SHP77 treated with DMSO at 0.1 percent for 48 hours (cell line): ENCODE measurements at places on chromosomes 3 and 15.

- DNase-seq, result no peak
Measured at GRCh38 chr15:101183226-101183930, 68.5 kb downstream of the CHSY1 start.

GRCh38 chr3:100023595-100023994, 90.7 kb downstream of the FILIP1L start:
- DNase-seq, result no peak

DNA sequence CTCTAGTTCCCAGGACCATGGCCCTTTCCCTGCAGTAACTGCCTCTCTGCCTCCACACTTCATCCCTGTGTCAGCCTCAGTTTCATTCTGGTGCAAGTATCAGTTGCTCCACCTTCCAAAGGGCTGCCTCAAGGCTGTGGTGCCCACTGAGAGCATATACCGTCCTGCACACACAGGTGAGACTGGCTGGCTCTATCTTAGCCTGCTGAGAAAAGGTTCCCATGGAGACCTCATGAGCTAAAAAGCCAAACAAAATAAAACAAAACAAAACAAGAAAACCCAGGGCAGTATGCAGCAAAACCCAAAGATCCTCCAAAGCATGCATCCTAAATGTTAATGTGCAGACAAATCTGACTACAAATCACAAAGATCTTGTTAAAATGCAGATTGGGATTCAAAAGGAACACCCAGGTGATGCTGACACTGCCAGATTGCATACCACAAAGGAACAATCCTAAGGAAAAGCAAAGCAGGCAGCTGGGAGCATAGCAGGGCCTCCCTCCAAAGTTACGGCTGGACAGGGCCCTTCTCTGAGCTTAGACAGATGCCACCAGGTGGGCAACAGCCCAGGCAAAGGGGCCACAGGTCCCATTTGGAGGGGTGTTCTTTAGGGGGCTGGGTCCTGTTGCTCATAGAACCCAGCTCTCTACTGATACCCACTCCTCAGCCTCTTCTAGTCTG, 76.3 kb upstream of the SLCO2A1 start:
- no peak for DNase-seq

- DNase-seq, result no peak
Measured at GRCh38 chr3:78517965-78518364, 1249.8 kb downstream of the ROBO1 start.

GRCh38 chr3:29280404-29281093, at the start of gene RBMS3:
Gene RBMS3 (plus strand): TSS chr3:29281071.
- DNase-seq, result no peak

GRCh38 chr15:81174125-81174791, 22.4 kb upstream of the IL16 start:
- DNase-seq, result no peak

DNA sequence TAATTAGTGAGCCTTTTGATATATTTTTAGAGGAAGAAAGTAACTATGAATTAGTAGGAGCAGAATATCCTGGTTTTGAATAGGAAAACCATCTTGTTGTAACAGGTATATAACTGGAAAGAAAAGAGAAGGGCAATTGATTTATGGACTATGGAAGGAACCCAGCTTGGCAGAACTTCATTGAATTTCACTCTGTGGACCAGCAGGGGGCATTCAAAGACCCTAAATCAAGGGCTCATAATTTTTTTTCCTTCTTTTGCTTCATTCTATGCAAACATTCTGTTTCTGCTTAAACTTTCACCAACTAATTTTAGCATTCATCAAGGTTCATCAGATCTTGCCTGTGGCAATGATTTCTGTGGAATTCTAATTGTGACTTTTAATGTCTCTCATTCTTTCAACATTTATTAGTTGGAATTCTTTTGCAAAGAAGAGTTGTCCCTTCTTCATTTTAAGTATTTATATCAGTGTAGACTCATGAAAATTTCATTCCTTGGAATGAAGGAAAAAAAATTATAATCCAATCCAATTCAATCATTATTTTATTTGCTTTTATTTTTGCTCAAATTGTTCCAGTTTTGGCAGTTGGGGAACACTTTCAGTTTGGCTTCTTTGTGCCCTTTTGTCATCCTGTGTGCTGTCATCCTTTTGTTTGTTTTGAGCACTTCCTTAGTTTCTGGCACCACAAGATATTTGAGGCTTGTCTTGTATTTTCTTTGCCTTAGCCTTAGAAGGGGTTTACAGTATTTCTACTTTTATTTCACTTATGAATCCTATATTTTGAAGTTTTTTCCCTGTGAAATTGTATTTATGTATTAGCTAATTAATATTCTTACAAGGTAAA, 30.4 kb downstream of the NXPE3 start:
- no peak for DNase-seq

GRCh38 chr3:156664011-156664830, 10.2 kb upstream of the TIPARP start:
- no peak for DNase-seq

GRCh38 chr3:189974359-189974758, 146.3 kb downstream of the P3H2 start:
- no peak for DNase-seq

- no peak for DNase-seq
Measured at GRCh38 chr3:112651516-112651915, 10.6 kb upstream of the CCDC80 start.

- no peak for DNase-seq
Measured at GRCh38 chr15:68791431-68792283, 29.0 kb downstream of the ANP32A start.

- no peak for DNase-seq
Measured at GRCh38 chr3:120428924-120429323, 21.9 kb downstream of the FSTL1 start.

DNA sequence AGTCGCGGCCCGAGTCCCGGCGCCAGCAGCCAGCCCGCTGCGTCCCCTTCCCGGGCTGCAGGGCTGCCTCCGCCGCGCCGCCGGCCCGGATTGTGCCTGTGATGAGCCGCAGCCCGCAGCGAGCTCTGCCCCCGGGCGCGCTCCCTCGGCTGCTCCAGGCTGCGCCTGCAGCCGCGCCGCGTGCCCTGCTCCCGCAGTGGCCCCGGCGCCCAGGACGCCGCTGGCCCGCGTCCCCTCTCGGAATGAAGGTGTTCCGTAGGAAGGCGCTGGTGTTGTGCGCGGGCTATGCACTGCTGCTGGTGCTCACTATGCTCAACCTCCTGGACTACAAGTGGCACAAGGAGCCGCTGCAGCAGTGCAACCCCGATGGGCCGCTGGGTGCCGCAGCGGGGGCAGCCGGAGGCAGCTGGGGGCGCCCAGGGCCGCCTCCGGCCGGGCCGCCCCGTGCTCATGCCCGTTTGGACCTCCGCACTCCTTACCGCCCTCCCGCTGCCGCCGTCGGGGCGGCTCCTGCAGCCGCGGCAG, 1.2 kb downstream of the CHST2 start:
- no peak for DNase-seq

GRCh38 chr3:118705487-118706219, 329.0 kb downstream of the IGSF11 start:
- DNase-seq, result no peak

- DNase-seq, result no peak
Measured at GRCh38 chr3:31968369-31968926, 12.6 kb downstream of the OSBPL10 start.

DNA sequence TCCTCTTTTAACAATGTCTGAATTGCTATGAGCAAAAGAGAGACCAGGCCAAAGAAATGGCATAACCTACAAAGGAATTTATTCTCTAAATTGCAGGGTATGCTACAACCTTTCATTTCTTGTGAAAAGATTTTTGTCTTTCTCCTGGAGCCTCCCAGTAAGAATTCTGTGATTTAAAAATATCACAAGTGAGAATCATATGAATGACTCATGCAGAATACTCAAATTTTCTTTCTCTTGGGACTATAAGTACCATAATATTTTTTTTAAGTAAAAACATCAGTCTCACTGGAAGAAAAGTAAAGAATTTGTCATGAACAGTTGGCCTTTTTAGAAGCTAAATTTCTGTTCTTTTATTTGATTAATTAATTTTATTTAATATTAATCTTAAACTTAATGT, 26.3 kb downstream of the SYNPR start:
- no peak for DNase-seq

DNA sequence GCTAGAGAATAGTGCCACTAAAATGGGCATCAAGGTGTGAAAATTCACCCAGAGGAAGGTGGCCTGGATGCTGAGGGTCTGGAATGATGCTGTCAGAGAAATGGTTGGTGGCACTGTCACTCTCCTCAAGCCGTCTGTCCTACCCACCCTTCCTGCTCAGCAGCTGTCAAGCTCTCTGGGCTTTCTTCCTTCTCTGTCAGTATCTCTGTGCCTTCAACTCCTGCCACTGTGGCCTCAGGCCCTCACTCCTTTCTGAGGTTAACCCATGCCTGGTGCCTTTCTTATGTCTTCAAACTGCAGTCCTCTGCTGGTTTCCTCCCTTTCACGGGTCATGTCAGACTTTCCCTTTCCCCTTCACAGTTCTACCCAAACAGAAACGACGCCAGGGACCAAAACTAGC, 4.4 kb downstream of the MYO5C start:
- DNase-seq, result no peak

DNA sequence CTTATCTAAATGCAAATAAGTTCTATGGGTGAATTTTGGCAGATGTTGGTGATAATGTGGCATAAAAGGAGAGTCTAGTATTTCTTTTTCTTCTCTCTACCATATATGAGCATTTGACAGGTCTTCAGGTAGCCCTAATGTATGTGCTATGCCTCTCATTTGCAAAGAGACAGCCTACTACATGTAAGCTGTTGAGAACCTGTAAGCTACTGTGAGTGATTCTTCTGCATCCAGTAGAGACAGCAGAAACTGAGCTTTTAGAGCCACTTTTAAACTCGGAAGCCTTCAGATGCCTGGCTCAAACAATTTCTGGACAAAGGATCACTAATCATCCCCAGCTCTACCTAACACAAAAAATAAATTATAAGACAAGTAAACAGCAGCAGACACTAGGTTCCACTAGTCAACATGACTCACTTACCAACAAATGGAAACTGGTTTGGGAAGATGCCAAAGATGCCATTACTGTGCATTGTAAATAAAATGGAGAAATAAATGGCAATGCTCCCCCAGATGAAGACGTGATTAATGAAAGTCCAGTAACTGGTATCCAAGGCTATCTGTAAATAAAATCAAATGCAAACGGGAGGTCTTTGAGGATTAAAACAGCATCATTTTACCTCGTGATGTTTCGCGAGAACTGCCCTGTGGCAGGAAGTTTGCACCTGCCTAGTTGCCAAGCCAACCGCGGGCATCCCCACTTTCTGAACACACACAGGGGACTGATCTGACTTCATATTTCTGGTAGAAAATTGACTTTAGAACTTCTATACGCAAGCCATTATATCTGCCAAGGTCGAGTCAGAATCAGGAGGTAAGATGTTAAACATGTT, 245.3 kb downstream of the DTWD1 start:
- no peak for DNase-seq
